Left lobe of liver (tissue), 2 donors: ENCODE measurements at places on chromosomes 7 and 10. TPM values are rescaled to one million over a fixed set of nuclear protein-coding genes. Genes with fewer than 3 reads are reported as not detected.

- DNase-seq: no peak
These were observed 142.7 kb downstream of the ELFN1 start for GRCh38 chr7:1812509-1813393.

- no peak for DNase-seq
These were observed 15.1 kb upstream of the DDIT4 start for GRCh38 chr10:72258617-72259016.

The GRID2IP gene
- total RNA-seq: not detected

DNA sequence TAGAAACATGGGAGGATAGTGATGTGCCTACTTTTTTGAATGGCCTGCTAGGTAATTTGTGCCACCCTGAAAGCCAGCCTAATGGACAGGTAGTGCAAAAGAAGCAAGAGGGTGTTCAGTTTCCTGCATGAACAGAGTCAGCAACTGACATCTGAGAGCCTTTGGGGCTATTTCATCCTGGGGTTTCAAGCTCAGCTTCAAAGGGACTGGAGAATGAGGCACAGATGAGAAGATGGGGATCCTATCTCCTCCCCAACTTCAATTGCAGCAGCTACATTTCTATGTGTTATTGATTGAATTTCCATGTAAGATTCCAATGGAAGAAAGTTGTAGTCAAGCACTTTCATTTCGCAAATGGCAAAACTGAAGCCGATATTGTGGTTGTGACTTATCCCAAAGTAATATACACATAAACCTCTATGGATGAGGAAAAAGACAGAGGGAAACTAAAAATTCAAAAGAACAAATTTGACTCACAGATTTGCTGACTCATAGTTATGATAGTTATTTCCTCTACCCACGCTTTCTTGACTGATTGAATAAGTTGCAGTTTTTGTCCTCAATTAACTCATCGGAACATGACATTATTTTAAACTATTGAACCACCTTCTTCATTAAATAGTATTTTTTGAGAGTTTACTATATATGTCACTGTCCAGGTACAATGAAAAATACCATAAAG, 42.6 kb upstream of the NRP1 start:
- no peak for DNase-seq

- peak; percentile 99 for DNase-seq
These were observed at the start of gene AVPI1 for GRCh38 chr10:97686962-97687784. Gene AVPI1 (minus strand): TSS chr10:97687241. CDS start chr10:97679905, 7,336 bp downstream.

The HOXA9 gene
- not detected for total RNA-seq
